ENCODE measurements at places on chromosomes 5 and 9. TPM values are rescaled to one million over a fixed set of nuclear protein-coding genes. Genes with fewer than 3 reads are reported as not detected.

Gene SLIT3
- 45.5 TPM for polyA plus RNA-seq

DNA sequence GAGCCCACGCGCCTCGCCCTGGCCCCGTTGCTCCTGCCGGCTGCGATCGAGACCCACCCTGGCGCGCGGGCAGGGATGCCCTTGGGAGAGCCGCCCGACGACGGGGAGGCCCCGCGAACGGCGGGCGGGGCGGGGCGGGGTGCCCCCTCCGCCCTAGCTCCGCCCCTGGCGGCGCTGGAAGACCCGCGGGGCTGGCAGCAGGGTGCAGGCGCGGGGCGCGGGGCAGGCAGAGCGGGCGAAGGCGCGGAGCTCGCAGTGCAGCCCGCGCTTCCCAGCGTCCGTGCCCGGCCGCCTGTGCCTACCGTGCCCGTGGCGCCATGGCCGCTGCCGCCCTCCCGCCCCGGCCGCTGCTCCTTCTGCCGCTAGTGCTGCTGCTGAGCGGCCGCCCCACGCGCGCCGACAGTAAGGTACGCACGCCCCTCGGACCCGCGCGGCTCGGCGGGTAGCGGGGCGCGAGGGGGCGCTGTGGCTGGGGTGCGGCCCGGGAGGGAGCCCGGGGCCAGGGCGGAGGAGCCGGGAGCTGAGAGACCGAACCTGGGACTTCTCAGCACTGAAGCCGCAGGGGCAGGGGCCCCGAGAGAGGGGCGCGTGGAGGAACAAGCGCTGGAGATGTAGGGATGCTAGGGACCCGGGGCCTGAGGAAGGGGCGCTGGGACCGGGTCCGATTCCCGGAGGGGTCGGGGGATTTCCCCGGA, at the start of gene OLFML2A:
TSS of gene OLFML2A (plus strand) at position 180 of the 695 bp plus-strand sequence. CDS start at position 318, 138 bp downstream.
- no peak for DNase-seq

GRCh38 chr5:80620211-80620610, 34.2 kb upstream of the MSH3 start:
- DNase-seq, result no peak

GRCh38 chr5:90117005-90117404, 292.6 kb downstream of the CETN3 start:
- no peak for DNase-seq

GRCh38 chr5:15338546-15338945, 161.4 kb upstream of the FBXL7 start:
- DNase-seq, result no peak

- DNase-seq, result no peak
Measured at GRCh38 chr5:143583409-143583808, 179.9 kb upstream of the NR3C1 start.

GRCh38 chr9:99666571-99666970, 155.1 kb upstream of the NR4A3 start:
- no peak for DNase-seq

Gene ADRA1B
- 3.1 TPM for polyA plus RNA-seq

- DNase-seq, result no peak
Measured at GRCh38 chr9:87588339-87588738, 90.7 kb downstream of the DAPK1 start.

Gene KCNMB1
- 1.9 TPM for polyA plus RNA-seq

- DNase-seq, result peak; percentile 29
Measured at GRCh38 chr9:133149130-133150015, 14.3 kb downstream of the GBGT1 start.

GRCh38 chr5:107232293-107232692, 438.4 kb downstream of the EFNA5 start:
- no peak for DNase-seq

Gene OLFML2A
- 24.5 TPM for polyA plus RNA-seq

Gene ARSI
- 3.6 TPM for polyA plus RNA-seq

- DNase-seq, result no peak
Measured at GRCh38 chr9:89791754-89792153, 186.9 kb downstream of the GADD45G start.

DNA sequence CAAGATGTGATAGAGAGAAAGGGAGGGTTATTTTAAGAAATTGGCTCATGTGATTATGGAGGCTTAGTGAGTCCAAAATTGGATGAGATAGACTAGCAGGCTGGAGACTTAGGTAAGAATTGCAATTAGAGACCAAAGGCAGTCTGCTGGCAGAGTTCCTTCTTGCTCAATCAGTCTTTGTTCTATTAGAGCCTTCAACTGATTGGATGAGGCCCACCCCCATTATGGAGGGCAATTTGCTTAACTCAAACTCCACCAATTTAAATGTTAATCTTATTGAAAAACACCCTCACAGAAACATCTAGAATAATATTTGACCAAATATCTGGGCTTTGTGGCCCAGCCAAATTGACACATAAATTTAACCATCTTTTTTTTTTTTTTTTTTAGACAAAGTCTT, 23.9 kb upstream of the TPD52L3 start:
- DNase-seq, result no peak

Gene MARCHF3
- 7.1 TPM for polyA plus RNA-seq

Gene IRX4
- polyA plus RNA-seq, result 0.86 TPM

Gene GPSM1
- polyA plus RNA-seq, result 40.8 TPM

GRCh38 chr5:148290271-148291195, 21.7 kb upstream of the SPINK7 start:
- no peak for DNase-seq

Gene EIF4E1B
- polyA plus RNA-seq, result 0.11 TPM

GRCh38 chr5:170429014-170429413, 39.8 kb upstream of the KCNMB1 start:
- no peak for DNase-seq

- DNase-seq, result no peak
Measured at GRCh38 chr5:100818340-100818739, 84.7 kb downstream of the ST8SIA4 start.

Gene IL3
- polyA plus RNA-seq, result not detected

DNA sequence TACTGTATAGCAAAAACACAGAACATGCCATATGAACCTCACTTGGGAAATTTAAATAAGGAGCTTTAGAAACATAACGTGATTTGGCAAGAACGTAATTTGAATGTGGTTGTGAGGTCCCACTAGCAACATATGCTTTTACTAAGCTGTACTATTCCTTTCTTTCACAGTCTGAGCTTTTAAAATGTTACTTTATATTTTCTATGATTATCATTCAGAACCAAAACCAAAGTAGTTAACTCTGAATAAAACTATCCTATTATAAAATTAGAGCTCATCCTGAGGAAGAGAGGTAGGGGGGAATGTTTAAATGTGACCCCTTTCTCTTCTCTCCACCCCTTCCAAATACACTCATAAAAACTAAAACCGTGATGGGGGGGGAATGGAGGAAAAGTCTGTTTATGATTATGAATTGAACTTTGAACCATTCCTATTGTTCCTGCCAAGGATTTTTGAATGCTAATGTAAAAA, 435.7 kb downstream of the NFIB start:
- DNase-seq, result no peak

Gene ITGA2
- polyA plus RNA-seq, result 25.7 TPM

DNA sequence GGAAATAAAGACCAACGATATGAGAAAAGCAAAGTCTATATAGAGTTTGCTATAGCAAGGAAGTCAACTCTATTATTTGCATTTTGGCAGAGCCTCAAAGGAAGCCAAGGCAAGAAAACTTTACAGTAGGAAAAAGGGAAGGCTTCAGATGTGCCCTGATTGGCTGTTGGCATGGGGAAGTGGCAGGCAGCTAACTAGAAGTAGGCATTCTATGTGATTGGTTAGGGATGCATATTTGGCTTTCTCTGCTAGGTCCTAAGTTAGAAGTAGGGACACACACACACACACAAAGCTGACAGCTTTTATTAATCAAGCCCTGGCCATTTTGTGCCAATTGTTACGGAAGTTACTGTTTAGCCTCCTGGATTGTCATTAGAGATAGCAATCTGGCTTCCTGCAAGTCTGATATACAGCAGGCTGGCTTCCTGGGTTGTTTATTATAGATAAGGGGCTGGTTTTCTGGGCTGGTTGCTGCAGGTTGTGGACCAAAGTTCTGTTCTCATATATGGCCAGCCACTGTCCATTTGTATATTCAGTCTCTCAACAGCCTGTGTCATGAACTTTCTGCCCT, 308.1 kb upstream of the GRAMD2B start:
- DNase-seq, result no peak

DNA sequence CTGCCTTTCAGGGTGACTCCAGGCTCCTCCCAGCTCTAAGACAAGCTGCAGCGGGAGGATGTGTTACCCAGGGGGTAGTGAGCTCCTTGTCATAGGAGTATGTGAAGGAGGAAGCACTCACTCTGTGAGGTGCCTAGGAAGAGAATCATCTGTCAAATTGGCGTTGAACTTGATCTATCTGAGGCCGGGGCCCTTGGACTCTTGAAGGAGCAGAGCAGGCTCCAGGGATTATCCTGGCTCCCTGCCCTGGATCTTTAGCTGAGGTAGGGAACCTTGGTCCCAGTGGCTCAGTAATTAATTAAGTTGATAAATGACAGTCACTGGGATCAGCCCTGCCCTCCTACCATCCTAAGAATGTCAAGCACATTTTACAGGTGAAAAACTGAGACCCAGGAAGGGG, 15.5 kb downstream of the ADGRD2 start:
- DNase-seq, result no peak

Gene ANXA1
- polyA plus RNA-seq, result 26.5 TPM

Gene NNT
- polyA plus RNA-seq, result 103 TPM

GRCh38 chr9:133841167-133841812, 103.1 kb upstream of the SARDH start:
- DNase-seq, result no peak

Gene SAXO1
- 0.14 TPM for polyA plus RNA-seq

Gene NUTM2F
- 0.11 TPM for polyA plus RNA-seq

GRCh38 chr5:34930462-34930844, 1.1 kb downstream of the DNAJC21 start:
- no peak for DNase-seq
